Fibroblast of upper back skin (primary cell): ENCODE measurements at places on chromosomes 4 and X.
A peak's percentile ranks its signal among the peaks of the same experiment; 100 is the strongest.

- no peak for DNase-seq
These were observed 156.8 kb downstream of the MGST2 start for GRCh38 chr4:139822391-139822790.

DNA sequence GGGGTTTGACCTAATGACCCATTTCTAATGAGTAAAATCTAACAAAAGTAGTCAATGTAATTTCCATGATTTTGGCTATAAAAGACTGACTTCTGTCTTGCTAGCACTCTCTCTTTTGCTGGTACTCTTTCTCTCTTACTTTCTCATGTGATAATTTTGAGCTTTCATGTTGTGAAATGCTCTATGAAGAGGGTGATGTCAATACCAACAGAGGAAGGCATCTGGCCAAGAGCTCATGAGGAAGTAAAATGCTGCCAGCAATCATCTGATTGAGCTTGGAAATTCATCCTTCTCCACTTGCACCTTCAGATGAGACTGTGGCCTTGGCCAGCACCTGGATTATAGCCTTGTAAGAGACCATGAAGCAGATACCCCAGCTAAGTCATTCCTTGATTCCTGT is 347.7 kb downstream of the HS3ST1 start:
- DNase-seq: no peak

- no peak for DNase-seq
These were observed 43.8 kb upstream of the HPSE start for GRCh38 chr4:83378419-83378818.

DNA sequence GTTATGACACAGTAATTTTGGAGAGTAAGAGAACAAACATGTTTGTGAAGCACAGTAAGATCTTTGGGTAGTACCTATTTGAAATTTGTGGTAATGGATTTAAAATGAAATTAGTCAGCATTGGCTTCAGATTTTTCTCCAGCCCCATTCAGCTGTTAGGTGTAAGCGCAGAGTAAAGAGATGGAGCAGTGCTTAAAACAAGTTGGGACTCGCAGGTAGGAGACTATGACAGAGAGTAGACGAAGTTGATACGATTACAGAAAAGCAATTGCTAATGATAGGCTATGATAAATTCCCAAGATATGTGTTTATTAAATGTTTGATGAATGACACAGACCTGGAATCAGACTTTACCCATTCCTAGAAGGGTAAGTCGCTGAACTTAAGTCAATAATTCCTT is 72.6 kb downstream of the CHIC2 start:
- DNase-seq: no peak

- DNase-seq: no peak
These were observed 82.0 kb upstream of the PSAPL1 start for GRCh38 chr4:7516773-7517144.

DNA sequence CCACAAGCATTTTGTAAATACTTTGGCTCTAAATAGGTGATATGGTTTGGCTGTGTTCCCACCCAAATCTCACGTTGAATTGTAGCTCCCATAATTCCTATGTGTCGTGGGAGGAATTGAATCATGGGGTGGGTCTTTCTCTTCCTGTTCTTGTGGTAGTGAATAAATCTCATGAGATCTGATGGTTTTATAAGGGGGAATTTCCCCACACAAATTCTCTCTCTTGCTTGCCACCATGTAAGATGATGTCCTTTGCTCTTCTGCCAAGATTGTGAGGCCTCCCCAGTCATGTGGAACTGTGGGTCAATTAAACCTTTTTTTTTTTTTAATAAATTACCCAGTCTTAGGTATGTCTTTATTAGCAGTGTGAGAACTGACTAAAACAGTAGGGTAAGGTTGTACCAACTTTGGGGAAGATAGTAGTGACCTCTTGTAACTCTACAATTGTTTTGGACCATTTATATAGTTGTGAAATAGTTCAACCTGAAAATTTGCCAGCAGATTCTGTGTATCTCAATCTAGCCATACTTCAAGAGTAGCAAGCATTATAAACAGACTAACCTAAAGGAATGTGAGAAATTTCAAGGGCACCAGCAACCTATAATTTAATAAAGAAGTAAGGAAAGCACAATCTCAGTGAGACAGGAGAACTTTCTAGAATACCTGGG is 727.8 kb downstream of the GRID2 start:
- peak; percentile 6 for DNase-seq

GRCh38 chrX:42491137-42491907 is 286.6 kb downstream of the PPP1R2C start:
- no peak for DNase-seq

GRCh38 chrX:150449313-150449712 is 86.2 kb downstream of the MAMLD1 start:
- no peak for DNase-seq

GRCh38 chr4:19844446-19844845 is 407.3 kb upstream of the SLIT2 start:
- peak; percentile 72 for DNase-seq
